ENCODE measurements at places on chromosomes 2 and 18. TPM values are rescaled to one million over a fixed set of nuclear protein-coding genes. Genes with fewer than 3 reads are reported as not detected.

Gene PLA2R1
- total RNA-seq, result 31.6 TPM

Gene PSMD1
- total RNA-seq, result 73.6 TPM

Gene TCF23
- total RNA-seq, result not detected

Gene HNMT
- 37.8 TPM for total RNA-seq

Gene ACVR2A
- 33.9 TPM for total RNA-seq

Gene NEURL3
- 0.58 TPM for total RNA-seq

Gene LIMS4
- 2.2 TPM for total RNA-seq

Gene TLX2
- not detected for total RNA-seq

Gene PRKCE
- 30.5 TPM for total RNA-seq

Gene UGT1A8
- total RNA-seq, result not detected

Gene PAIP2B
- total RNA-seq, result 25.6 TPM

Gene QPCT
- 4.8 TPM for total RNA-seq

Gene DYSF
- total RNA-seq, result 21.8 TPM

Gene ESCO1
- 17.0 TPM for total RNA-seq

Gene TRABD2A
- total RNA-seq, result 2.1 TPM

Gene CDKL4
- total RNA-seq, result 0.53 TPM

Gene SNORC
- 12.0 TPM for total RNA-seq

Gene IL36B
- not detected for total RNA-seq

Gene FBXO48
- total RNA-seq, result 2.1 TPM

Gene MYCN
- total RNA-seq, result 7.0 TPM

Gene ST8SIA3
- total RNA-seq, result not detected

Gene DOK6
- total RNA-seq, result 14.1 TPM

Gene LINC00305
- not detected for total RNA-seq

Gene DAPL1
- not detected for total RNA-seq

Gene RUFY4
- total RNA-seq, result 0.36 TPM

Gene LAMA3
- total RNA-seq, result 47.3 TPM

All from sciatic nerve (tissue), 2 donors.